ENCODE measurements at places on chromosomes 5 and 9. TPM values are rescaled to one million over a fixed set of nuclear protein-coding genes. Genes with fewer than 3 reads are reported as not detected.

DNA sequence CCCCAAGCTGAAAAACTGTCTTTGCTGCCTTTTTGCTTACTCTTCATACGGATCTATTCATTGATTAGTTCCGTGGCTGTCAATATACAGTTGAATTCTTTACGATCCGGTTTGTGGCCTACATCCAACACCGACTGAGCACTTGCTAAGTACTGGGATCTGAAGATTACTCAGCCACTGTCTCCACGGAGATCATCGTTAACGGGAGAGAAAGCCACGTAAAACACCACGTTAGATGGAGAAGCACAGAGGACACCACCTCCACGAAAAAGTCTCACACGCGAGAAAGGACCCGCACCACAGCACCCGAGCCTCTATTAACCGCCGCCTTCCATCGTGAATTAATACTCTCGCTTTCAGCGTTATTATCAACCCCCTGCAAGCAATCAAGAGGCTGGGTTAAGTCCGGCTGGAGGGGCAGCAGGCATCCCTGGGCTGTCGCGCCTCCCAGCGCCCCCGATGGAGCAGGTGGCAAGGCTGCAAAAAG, 650 bp downstream of the ELP1 start:
- no peak for DNase-seq

The DPYSL3 gene
- 13.7 TPM for total RNA-seq

- no peak for DNase-seq
These were observed 333.6 kb upstream of the MEF2C start for GRCh38 chr5:89216606-89217005.

GRCh38 chr5:53473633-53474032, 6.8 kb upstream of the FST start:
- DNase-seq: no peak

DNA sequence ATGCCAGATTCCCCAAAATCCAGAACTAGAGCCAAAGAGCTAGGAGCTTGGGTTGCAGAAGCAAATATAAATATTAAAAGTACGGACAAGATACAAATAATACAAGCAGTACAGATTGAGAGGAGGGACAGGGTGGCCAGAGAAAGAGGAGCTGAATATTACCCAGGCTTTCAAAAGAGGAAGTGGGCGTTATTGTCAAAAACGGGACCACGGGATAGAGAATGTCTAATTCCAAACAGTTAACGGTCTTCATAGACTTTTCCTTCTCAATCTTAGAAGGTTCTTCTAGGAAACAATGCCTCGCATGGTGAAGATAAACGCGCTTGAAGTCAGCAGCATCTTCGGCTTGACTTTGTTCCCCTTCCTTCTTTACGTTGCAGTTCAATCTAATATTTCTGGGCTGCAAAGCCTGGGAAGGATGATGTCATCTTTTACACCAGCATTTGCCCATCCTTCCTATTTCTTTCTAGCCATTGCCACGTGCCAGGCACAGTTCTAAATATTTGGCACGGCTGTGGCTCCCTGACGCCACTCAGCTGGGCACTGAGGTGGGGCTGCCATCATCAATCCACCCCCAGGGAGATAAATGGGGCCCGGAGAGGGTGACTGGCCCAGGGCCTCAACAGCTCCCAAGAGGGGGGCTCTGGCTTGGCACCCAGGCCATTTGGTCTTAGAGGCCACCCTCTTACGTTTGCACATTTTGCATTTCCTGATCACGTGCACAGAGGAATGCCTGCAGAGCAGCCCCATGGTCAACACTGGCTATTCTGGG, 16.3 kb upstream of the OLFM1 start:
- no peak for DNase-seq

DNA sequence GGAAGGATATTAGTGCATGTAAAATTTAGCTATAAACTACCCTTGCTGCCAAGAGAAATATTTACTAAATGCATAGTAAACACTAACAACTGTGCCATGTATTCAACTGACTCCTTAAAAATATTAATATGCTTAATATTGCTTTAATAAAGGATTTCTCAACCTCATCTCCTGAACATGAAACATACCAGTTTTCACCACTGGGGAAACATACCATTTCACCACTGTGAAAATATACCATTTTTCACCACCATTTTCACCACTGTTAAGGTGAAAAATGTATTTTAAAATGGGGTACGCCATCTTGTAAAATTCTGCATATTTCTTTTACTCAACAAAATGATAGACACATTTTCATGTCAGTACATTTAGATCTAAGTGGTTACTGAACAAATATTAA, 4.5 kb downstream of the RAB14 start:
- no peak for DNase-seq

GRCh38 chr5:158496624-158497023, 603.1 kb downstream of the EBF1 start:
- no peak for DNase-seq

The SLC6A19 gene
- not detected for total RNA-seq

The CEL gene
- total RNA-seq: 1.9 TPM

DNA sequence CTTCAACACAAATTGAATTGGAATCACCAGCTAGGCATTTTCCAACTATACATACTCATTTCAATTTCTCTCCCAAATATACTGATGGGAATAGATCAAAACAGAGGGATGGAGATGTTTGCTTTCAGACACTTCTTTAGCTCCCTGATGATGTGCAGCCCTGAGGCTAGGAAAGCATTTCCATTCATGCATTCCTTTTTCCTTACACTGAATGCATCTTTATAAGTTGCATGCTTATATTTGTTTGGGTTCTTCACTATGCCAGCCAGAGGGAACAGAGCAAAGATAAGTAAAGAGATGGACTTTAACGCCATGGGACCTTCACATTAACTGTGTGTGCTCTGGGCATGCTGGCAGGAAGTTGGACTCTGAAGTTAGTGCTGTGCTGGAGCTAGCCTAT, 696.5 kb upstream of the CDH9 start:
- no peak for DNase-seq

- no peak for DNase-seq
These were observed 75.7 kb downstream of the WNK2 start for GRCh38 chr9:93259490-93260262.
